Motor neuron (in vitro differentiated cells): ENCODE measurements at places on chromosomes 13 and 19.

DNA sequence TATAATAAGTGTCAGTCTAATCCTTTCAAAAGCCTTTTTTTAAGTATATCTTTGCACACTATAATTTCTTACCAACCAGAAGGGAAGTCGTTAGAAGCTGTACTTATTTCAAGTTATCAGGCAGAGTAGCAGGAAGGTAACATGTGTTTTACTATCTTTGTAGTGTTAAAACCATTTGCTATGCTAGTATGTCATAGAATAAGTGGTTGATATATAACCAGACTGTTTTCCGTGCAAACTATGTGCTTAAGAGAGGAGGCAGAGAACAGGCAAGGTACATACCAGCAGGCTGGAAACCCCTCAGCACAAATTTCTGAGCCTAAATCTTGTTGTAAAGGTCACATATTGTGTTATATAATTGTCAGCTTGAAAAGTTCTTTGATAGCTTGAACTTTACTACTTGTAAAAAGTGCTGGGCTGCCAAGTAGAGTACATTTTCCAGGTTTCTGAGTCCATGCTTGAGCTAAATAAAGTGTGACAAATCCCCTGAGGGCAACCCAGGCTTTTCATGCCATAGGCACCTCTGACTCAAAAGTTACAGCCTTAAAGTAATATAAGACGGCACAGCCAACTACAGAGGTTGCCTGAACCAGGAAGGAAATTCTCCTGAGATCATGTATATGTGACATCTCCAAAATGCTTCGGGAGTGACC lies 1297.4 kb downstream of the PCDH9 start:
- ATAC-seq: no peak

- ATAC-seq: peak; percentile 21
These were observed 58.4 kb downstream of the ZIC5 start for GRCh38 chr13:99913167-99913566.

- ATAC-seq: peak; percentile 35
These were observed 56.3 kb downstream of the FOXO1 start for GRCh38 chr13:40609972-40610726.

GRCh38 chr19:48618278-48618915 lies 581 bp downstream of the RPL18 start:
- no peak for ATAC-seq

DNA sequence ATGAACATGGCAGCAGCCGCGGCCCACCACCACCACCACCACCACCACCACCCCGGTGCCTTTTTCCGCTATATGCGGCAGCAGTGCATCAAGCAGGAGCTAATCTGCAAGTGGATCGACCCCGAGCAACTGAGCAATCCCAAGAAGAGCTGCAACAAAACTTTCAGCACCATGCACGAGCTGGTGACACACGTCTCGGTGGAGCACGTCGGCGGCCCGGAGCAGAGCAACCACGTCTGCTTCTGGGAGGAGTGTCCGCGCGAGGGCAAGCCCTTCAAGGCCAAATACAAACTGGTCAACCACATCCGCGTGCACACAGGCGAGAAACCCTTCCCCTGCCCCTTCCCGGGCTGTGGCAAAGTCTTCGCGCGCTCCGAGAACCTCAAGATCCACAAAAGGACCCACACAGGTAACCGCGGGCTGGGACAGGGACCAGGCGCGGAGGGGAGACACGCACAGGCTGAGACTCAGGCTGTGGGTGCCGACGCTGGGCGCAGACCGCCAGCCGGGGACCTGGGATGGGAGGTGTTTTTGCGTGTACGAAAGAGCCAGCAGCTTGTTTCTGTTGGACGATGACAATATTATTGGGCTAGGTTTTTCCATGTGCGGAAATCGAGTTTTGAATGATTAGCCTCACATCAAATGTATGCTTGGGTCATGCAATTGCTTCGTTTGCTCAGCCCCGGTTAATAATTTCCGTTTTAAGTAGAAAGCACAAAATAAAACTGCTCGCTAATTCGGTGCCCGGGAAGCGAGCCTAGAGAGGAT lies 1.3 kb downstream of the ZIC2 start:
- ATAC-seq: no peak

DNA sequence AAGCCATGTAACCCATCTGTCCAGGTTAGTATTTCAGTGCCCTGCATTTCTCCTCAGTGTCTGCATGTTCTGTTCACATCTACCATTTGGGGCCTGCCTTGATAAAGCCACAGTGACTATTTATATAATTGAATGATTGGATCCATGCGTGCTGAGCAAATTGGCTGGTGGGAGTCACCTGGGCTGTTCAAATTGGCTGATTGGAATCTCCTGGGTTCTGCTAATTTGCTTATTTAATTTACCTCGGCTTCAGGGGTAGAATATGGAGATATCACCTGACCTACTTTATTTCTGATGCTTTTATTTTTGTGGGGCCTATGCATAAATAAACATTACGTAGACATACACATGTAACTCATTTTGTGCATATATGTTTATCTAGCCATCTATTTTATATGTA lies 167.7 kb downstream of the ZNF486 start:
- ATAC-seq: no peak

- ATAC-seq: peak; percentile 56
These were observed 240.6 kb downstream of the GPC6 start for GRCh38 chr13:93467175-93467574.

GRCh38 chr13:77898097-77898496 lies 20.5 kb downstream of the EDNRB start:
- no peak for ATAC-seq

DNA sequence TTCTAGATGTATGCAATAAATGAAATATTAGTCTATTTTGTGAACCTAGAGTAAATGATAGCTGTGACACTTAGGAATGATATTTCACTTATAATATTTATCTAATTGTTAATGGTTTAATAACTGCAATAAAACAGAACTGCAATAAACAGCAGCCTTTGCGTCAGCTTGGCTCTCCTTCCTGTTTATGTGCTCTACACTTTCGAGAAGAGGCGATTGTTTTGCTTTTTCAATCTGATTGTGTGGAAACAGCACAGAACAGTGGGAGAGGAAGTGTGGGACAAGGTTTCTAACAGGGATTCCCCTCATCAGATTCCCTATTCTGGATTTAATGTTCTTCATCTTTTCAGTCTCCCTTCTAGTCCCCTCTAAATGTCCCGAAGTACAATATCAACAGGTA lies 17.3 kb upstream of the TRPC4 start:
- ATAC-seq: no peak

- ATAC-seq: no peak
These were observed 489.6 kb upstream of the KLF12 start for GRCh38 chr13:74623761-74624160.

DNA sequence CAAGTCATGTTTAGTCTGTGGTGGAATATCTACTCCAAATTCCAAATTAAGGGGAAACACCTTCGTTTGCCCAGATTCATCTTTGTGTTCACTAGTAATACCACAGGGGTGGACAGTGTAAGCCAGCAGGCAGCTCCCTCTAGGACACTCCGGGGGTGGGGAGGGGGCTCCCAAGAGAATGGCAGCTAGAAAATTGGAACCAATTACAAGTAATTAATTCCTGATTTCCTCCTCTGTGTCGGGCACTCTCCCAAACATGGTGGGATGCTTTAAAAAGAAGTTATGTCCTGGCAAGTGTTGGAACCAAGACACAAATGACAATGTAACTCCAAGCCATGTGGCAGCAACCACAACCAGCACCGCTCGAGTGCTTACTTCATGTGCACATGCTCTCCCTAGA lies 5.9 kb downstream of the COL4A1 start:
- ATAC-seq: no peak

- ATAC-seq: peak; percentile 38
These were observed 24.3 kb upstream of the SHFL start for GRCh38 chr19:10061717-10062310.

GRCh38 chr13:42221121-42221765 lies 50.7 kb upstream of the AKAP11 start:
- no peak for ATAC-seq

- no peak for ATAC-seq
These were observed 189.7 kb downstream of the ENOX1 start for GRCh38 chr13:43596924-43597598.

- peak; percentile 66 for ATAC-seq
These were observed 25.5 kb downstream of the ADPRHL1 start for GRCh38 chr13:113427562-113428468.

- ATAC-seq: no peak
These were observed 43.0 kb downstream of the RAB20 start for GRCh38 chr13:110518571-110518970.

GRCh38 chr19:55228403-55229031 lies at the start of gene TMEM86B:
TMEM86B (minus strand) TSS chr19:55228763; CDS start chr19:55228741, 22 bp downstream.
- ATAC-seq: no peak

DNA sequence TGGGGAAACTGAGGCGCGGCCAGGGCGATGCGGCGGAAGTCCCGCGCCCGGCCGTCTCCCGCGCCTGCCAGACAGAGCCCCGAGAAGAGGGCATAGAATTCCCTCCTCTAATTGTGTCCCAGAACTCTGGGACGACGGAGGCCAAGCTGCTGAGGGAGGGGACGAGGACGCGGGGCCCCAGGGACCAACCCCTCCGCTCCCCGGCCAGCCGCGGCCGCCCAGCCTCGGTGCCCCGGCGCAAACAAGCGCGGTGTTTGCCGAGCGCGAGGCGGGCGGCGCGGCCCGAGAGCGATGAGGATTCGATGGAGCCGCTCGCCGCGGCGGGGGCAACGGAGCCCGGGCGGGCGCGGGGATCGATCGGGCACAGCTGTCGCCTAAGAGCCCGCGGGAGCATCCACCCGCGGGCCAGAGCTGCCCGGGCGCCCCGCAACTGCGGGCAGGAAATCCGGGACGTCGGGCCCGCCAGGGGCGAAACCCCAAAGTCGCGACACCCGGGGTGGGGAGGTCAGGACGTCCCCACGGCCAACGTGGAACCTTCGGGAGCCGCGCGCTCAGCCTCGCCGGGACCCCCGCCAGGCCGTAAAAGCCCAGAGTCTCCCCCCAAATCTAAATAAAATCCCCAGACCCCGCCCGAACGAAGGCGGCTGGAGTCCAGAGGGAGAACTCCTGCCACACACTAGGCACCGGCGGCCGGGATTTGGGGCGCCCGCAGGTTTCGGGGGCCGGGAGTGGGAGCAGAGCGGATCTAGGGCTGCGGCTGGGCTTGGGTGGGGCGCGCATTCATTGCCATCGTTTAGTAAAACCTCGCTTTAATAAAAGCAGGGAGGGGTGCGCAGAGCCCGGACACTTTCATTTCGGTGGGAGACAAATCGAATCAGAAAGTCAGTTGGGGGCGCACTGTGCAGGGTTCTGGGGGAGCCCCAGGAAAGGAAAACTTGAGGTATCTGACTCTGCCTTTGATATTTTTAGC lies 3.6 kb upstream of the ONECUT3 start:
- no peak for ATAC-seq

- ATAC-seq: peak; percentile 14
These were observed 15.4 kb upstream of the SBNO2 start for GRCh38 chr19:1189419-1189818.

DNA sequence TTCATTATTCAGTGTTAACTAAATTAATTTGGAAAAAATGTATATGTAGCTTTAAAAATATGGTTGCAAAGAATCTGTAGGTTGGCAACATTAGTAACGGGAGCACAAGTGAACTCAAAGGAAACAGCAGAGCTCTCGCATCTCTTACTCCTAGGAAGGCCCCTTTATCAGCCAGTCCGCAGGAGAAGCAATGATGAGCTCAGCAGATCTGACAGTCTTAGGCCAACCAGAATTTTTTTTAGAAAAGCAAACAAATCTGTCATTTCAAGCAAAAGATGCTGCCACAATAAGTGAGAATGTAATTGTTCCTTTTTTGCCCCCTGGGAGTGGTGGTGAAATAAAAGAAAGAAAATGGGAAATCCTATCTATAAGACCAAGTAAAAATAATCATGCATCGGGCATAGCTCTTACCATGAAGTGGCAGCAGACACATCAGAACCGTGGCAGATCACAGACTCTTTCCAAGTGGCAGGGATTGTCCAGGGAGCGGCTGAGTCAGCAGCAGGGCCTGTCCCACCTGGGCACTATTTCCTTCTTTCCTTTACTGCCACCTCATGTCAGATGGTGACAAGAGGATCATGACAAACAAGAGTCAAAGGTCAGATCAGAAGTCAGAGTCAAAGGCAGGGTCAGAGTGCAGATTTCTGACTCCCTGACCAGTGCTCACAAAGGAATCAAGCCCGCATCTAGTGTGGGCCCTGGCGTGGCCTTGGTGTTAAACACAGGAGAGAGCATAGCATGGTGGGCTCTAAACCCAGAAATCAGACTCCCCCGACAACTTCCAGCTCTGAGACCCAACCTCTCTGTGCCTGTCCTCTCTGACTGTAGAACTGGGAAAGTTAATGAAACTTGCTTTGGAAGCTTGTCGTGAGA lies 84.0 kb upstream of the MTIF3 start:
- no peak for ATAC-seq

GRCh38 chr19:48340995-48341394 lies 15.6 kb downstream of the EMP3 start:
- ATAC-seq: no peak

DNA sequence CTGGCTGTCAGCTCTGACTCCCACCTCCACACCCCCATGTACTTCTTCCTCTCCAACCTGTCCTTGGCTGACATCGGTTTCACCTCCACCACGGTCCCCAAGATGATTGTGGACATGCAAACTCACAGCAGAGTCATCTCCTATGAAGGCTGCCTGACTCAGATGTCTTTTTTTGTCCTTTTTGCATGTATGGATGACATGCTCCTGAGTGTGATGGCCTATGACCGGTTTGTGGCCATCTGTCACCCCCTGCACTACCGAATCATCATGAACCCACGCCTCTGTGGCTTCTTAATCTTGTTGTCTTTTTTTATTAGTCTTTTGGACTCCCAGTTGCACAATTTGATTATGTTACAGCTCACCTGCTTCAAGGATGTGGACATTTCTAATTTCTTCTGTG lies 506 bp downstream of the OR7E24 start:
- no peak for ATAC-seq

GRCh38 chr13:77946522-77946921 lies 27.9 kb upstream of the EDNRB start:
- ATAC-seq: no peak

DNA sequence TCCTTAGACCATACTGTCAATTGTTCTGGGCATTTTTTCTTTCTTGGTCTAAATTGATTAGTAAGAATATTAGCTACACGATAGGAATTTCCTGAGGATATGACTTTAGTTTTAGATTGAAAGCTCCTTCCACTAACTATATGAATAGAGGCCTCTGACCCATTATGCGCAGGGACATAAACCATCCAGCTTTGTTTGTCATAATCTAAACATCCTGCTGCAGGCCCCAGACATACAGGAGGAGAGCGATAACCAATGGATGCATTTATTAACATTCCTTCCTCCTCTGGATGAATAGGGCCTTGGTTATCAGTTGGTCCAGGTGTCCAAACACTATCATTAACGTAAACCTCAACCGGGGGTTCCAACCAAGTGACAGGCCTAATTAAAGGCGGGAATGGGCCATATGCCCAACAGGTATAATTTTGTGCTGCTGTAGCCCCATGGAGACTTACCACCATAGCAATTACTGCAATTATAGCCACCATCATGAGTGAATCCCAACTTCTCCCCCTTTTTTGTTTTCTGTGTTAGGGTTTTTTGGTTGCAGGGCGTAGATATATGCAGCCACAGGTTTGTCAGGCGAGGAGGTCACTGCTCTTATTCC lies 32.6 kb downstream of the CLEC4M start:
- ATAC-seq: no peak

- ATAC-seq: no peak
These were observed 165.1 kb downstream of the COG6 start for GRCh38 chr13:39820606-39821005.

- no peak for ATAC-seq
These were observed 289.6 kb downstream of the TEX29 start for GRCh38 chr13:111610081-111610480.
